ENCODE measurements at places on chromosomes 13 and 19.

GRCh38 chr19:4374498-4375163 is 25.7 kb downstream of the SH3GL1 start:
- no peak for DNase-seq

DNA sequence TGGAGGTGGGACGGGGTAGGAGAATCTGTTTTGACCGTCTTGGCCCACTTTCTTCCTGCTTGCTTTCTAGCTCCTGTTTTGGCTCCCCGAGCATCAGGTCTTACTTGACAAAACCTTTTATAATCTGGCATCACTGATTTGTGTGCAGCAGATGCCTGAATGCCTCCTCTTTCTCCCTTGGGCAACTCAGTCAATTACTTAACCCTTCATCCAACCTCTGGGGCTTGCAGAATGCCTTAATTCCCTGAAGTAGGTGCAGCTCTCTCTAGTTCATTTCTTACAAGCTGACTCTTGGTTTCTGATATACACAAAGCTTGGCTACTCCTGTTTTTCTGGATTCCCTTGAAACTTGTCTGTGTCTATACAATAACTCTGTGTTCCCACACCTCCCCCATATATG is 5.7 kb upstream of the NUP58 start:
- DNase-seq = no peak

- no peak for DNase-seq
Measured at GRCh38 chr13:20582026-20582425, 15.1 kb downstream of the IFT88 start.

GRCh38 chr13:25213715-25214114 is 41.6 kb upstream of the AMER2 start:
- DNase-seq = no peak

DNA sequence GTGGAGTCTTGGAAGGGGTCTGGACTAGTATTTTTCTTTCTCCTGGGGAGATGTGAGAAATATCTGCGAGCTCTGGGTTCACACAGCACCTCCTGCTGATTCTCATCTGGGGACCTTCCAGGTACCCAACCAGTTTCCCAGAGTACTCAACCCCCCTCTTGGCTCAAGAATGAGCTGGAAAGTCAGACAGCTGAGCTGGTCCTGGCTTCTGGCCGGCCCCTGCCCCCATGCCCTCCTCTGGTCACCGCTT is 2.2 kb upstream of the PDE4A start:
- no peak for DNase-seq

DNA sequence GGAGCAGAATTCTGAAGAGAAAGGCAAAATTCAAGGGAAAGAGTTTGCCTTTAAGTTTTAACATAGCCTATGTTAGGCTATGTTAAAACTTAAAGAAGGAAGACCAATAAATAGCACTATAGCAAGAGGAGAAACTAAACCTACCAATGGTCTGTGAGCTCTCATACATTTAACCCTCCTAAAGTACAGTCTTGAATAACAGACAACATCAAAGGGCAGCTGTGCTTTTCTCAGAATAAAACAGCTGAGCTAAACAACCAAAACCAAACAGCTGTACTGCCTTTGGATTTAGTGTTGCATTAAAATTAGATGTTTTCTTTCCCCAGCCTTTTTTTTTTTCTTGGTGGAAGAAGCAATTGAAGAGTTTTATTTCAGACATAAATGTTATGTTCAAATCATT is 34.0 kb downstream of the KLF5 start:
- no peak for DNase-seq

- DNase-seq = no peak
Measured at GRCh38 chr19:1822210-1822609, 10.1 kb upstream of the ATP8B3 start.

DNA sequence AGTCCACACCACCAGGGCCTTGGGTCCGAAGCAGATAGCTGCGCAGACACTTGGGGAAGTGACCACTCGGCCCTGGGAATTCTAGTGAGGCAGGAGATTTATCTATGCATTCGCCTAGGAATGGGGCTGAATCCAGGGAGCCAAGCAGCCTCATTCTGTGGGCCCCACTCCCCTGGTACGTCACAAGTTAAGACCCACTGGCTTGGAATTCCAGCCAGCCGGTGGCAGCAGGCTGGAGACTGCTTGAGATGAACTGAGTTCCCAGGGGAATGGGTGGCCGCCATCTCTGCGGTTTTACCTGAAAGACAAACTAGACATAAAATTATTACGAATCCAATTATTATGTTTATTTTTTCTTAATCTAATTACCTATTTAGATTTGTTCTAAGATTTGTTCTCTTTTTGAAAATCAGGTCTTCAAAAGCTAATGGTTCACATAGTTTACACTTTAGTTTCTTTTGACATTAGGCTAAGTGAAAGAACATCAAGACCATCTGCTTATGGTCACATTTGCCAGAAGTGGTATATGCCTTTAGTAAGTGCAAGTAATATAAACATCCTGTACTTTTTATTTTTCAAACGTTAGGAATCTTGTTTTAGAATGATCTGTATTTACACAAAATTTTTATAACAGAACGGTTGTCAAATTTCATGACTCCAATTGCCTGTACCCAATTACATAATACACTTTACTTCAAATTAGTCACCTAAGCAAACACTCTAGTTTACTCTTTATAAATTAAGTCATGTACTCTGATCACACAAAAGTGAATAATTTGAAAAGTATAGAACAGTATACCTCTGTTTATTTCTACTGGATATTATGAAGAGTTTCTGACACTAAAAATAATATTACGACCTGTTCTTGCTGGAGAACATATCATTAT is 74.4 kb downstream of the SLITRK6 start:
- no peak for DNase-seq

DNA sequence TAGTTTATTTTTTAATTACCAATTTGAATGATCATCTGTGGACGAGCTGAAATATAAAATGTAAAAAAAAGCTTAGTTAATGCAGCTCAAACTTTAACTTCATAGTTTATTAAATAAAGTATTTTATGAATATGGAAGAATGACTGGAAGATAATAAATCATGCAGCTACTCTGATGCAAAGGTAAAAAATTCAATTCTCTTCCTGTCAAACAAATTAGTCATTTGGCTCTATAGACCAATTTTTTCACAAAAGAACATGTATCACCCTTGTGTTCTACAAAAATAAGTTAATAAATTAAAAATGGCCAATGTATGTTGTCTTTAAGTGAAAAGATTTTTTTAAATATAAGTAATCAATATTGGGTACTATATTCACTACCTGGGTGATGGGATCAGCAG is 26.2 kb downstream of the EXOSC8 start:
- no peak for DNase-seq

GRCh38 chr13:91643394-91643793 is 245.0 kb downstream of the GPC5 start:
- DNase-seq = no peak

GRCh38 chr13:36530050-36530789 is 97.9 kb downstream of the CCNA1 start:
- no peak for DNase-seq

DNA sequence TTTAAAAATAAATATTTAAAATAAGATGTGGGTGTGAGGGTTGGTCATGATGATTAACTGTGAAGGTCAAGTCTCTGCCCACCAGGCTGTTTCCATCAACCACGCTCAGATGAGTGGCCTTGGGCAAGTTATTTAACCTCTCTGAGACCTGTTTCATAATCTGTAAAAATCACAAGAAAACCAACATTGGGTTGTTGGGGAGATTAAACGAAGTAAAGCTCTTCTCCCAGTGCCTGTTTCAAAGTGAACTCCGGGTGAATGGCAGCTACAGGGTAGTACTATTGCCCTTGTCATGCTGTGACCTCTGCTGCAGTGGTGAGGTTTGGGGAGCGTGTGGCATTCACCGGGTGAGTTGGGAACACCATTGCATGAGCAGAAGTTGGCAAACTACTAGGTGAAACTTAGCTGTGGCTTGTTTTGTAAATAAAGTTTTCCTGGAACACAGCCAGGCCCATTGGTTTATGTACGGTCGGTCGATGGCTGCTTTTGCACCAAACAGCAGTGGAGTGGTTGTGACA is 153.2 kb downstream of the USP12 start:
- DNase-seq = no peak

GRCh38 chr13:43516401-43516833 is 270.4 kb downstream of the ENOX1 start:
- DNase-seq = no peak

GRCh38 chr19:46963093-46963734 is 56.4 kb upstream of the NPAS1 start:
- no peak for DNase-seq

- no peak for DNase-seq
Measured at GRCh38 chr13:20090349-20090748, 70.5 kb downstream of the GJA3 start.

DNA sequence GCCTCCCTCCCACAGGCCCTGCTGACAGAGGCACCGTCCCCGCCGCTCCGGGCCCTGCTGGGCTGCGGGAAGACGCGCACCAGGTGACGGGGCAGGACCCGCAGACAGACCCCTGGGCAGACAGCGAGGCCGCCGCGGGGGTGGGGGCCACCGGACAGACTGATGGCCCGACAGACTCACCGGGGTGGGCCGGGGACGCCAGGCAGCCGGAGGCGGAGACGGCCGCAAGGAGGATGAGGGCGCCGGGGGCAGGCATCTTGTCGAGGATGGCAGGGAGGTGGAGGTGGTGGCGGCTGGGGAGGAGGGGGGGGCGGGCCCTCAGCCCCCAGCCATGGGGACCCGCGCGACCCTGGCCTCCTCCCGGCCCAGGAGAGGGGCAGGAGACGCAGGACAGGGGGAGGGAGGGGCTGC is 309 bp downstream of the LMTK3 start:
- DNase-seq = peak; percentile 65

GRCh38 chr13:25244123-25244522 is 43.2 kb downstream of the MTMR6 start:
- DNase-seq = no peak

GRCh38 chr19:51448411-51449016 is 9.7 kb downstream of the SIGLEC8 start:
- peak; percentile 77 for DNase-seq

GRCh38 chr19:28492621-28493020 is 720.3 kb downstream of the UQCRFS1 start:
- no peak for DNase-seq

- peak; percentile 47 for DNase-seq
Measured at GRCh38 chr19:16117594-16118033, 5.9 kb downstream of the RAB8A start.

GRCh38 chr13:30051531-30052060 is 201.2 kb upstream of the UBL3 start:
- no peak for DNase-seq

All from activated T-cell treated with anti-CD3 and anti-CD28 coated beads, Interleukin-2, amount 50 U/mL, for 48 hours (primary cell).